ENCODE measurements at places on chromosomes 12 and 14. TPM values are rescaled to one million over a fixed set of nuclear protein-coding genes. Genes with fewer than 3 reads are reported as not detected.

DNA sequence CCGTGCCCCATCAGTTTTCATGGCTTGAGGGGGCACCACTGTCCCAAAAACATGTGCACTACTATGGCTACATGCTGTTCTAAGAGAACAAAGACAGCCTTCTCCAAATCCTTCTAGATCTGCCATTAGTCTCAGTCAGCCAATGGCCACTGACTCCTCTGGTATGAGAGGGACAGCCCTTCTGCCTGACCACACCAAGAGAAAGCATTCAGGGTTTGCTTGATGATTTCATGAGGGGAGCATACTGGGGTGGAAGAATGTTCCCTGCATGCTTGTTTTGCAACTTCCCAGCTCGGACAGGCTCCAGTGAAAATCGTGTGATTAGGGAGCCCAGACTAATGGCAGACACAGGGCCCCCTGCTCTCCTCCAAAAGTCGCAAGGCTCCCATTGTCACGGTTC is 199.6 kb upstream of the ALG10B start:
- H3K36me3 ChIP-seq: peaks cover 6% of the 10 kb centered on the region
- H3K27me3 ChIP-seq: no peaks in the 10 kb centered on the region

DNA sequence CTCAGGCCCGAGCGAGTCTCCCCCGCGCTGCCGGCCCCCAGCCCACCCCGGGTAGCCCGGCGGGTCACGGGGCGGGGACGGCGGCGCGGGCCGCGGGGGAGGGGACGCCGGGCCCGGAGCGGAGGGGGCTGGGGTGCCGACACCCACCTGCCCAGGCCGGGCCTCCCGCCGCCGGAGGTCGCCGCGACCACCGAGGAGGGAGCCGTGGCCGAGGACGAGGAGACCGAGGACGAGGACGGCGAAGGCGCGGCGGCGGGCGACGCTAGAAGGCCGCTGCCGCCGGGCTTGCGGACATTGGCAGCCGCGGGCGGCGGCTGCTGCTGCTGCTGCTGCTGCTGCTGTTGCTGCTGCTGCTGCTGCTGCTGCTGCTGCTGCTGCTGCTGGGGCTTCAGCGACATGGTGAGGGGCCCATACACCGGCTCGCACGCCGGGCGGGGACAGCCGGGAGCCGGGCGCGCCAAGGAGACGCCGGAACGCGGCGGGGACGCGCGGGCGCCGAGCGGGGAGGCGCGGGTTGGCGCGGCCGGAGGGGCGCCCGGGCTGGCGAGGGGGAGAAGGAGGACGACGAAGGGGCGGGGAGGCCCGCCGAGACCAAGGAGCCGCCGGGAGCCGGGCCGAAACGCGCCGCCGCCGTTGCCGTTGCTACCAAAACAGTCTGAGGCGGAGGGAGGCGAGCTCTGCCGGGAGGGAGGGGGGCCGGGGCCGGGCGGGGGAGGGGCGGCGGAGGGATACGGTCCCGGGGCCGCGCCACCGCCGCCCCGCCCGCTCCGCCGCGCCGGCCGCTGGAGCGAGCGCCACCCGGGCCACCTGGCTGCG is at the start of gene ATXN2:
ATXN2 (minus strand) TSS at position 679 of the 816 bp plus-strand sequence; CDS start at position 398, 281 bp downstream.
- peaks cover 4% of the 10 kb centered on the region for H3K36me3 ChIP-seq
- peak within 1 kb of the TSS; percentile 100 for H3K4me3 ChIP-seq
- H3K27me3 ChIP-seq: peaks cover 4% of the 10 kb centered on the region
- peak within 1 kb of the TSS; percentile 99 for H3K27ac ChIP-seq
- peak; percentile 75 for DNase-seq
- H3K4me1 ChIP-seq: peaks cover 25% of the 10 kb centered on the region

CLIP1 gene
- 59.1 TPM for total RNA-seq

TMEM119 gene
- total RNA-seq: 0.33 TPM

GAS2L3 gene
- 29.4 TPM for total RNA-seq

DNA sequence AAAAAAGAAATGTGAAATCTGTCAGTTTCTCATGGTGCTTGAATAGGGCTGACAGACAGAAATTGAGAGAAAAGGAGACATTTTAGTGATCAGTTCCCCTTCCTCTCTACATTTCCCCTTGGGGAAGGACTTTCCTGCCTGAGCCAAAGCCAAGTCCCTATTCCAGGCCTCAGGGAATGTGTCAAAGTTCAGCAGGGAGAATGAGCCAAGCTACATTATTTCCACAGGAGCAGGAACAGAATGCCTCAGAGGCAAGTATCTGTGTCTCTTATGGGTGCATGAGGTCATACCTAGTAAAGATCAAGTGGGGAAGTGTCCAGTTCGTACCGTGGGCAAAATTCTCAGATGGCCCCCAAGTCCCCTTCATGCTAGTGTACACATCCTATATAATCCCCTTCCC is 68.6 kb downstream of the IQSEC3 start:
- no peak overlapping the region for H3K27ac ChIP-seq
- H3K4me3 ChIP-seq: no peak overlapping the region
- H3K27me3 ChIP-seq: peaks cover 41% of the 10 kb centered on the region
- peaks cover 11% of the 10 kb centered on the region for H3K4me1 ChIP-seq

DNA sequence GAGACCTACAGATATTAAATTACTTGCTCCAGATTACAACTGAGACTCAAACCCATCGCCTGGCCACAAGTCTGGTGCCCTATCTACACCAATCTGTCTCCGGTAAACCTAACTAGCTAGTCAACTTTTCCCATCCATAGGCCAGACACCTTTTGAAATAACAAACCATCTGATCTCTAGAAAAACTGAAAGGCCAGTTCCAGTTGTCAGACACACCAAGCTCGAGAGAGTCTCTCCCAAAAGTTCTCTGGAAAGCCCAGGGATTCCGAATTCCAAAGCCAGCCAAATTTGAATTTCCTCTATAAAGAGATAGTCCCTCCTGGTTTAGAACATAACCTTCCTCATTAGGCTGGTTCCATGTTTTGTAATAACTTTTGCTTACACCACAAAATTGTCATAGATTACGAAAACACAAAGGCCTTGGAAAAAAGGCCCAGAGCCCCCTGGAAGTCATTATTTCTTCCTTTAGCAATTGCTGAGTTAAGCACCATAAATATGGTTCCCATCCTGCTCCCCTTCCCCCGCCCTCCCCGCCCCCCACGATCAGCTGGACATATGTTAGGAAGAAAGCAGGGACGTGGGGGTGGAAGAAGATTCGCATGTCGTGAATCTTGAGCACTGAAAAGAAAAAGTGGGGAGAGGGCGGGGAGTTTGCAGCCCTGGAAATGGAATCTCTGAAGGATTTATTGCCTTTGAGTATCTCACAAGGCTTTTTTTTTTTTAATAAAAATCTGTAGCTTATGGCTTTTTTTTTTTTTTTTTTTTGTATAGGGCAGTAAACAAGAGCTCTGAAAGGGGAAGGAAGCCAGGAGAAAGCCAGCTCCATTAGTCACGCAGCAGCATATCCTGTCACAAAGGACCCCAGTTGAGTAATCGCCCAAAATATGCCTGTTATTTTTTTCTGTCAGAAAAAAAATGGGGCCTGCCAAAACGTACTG is 110.4 kb downstream of the ZFP36L1 start:
- no peak for DNase-seq
- no peaks in the 10 kb centered on the region for H3K27me3 ChIP-seq
- peak overlapping the region; percentile 69 for H3K4me3 ChIP-seq
- H3K36me3 ChIP-seq: peaks cover 11% of the 10 kb centered on the region
- H3K4me1 ChIP-seq: peaks cover 76% of the 10 kb centered on the region

- no peak for DNase-seq
- no peak overlapping the region for H3K27ac ChIP-seq
- H3K36me3 ChIP-seq: no peaks in the 10 kb centered on the region
- peaks cover 37% of the 10 kb centered on the region for H3K27me3 ChIP-seq
- H3K4me3 ChIP-seq: no peak overlapping the region
These were observed 986 bp downstream of the KRT77 start for GRCh38 chr12:52702338-52702737.

- no peaks in the 10 kb centered on the region for H3K4me1 ChIP-seq
- H3K27me3 ChIP-seq: no peaks in the 10 kb centered on the region
- no peak overlapping the region for H3K27ac ChIP-seq
- H3K36me3 ChIP-seq: peaks cover 4% of the 10 kb centered on the region
These were observed 139.4 kb downstream of the SLC15A4 start for GRCh38 chr12:128684352-128684751.

CIROP gene
- total RNA-seq: 0.40 TPM

LRP1-AS gene
- not detected for total RNA-seq

GRCh38 chr12:49969027-49969426 is 3.7 kb upstream of the AQP6 start:
- DNase-seq: no peak
- H3K27me3 ChIP-seq: peaks cover 23% of the 10 kb centered on the region
- H3K36me3 ChIP-seq: no peaks in the 10 kb centered on the region
- no peaks in the 10 kb centered on the region for H3K4me1 ChIP-seq

- H3K27me3 ChIP-seq: peaks cover 4% of the 10 kb centered on the region
- no peaks in the 10 kb centered on the region for H3K4me1 ChIP-seq
- no peak overlapping the region for H3K27ac ChIP-seq
- no peak for DNase-seq
- H3K36me3 ChIP-seq: no peaks in the 10 kb centered on the region
- H3K4me3 ChIP-seq: no peak overlapping the region
These were observed 209.0 kb upstream of the FBXO33 start for GRCh38 chr14:39641224-39641623.

- H3K27me3 ChIP-seq: no peaks in the 10 kb centered on the region
- H3K27ac ChIP-seq: no peak overlapping the region
- H3K36me3 ChIP-seq: no peaks in the 10 kb centered on the region
- DNase-seq: no peak
- H3K4me1 ChIP-seq: no peaks in the 10 kb centered on the region
- no peak overlapping the region for H3K4me3 ChIP-seq
These were observed 21.4 kb upstream of the SEL1L start for GRCh38 chr14:81555051-81555450.

DNA sequence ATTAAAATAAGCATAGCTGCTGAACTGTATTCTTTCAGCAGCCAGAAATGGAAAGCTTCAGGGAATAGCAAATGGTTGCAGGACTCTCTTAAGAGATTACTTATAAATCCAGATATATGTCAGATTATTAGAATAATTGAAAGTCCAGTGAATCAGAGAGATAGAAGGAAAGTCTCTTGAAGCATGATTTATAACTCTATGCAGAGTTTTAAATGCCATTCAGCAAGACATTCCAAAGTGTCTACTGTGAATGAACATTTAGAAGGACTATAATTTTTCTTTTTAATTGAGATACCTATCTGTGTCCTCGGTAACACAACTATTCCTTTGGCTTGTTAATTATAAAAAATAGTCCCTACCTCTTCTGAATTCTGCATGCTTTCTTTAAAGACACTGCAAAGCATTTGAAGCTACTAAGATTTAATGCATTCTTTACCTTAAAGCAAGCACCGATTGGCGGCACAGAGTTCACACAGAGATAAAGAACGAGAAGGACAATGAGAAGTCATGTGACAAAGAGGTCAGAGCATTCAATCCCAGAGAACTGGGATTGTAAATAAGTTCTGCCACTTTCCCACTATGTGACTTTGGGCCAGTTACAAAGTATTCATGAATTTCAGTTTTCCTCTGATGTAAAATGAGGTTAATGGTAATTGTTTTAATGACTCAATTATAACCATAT is 371.0 kb upstream of the ATP2B1 start:
- H3K4me3 ChIP-seq: no peak overlapping the region
- H3K27ac ChIP-seq: no peak overlapping the region
- H3K27me3 ChIP-seq: no peaks in the 10 kb centered on the region
- H3K36me3 ChIP-seq: no peaks in the 10 kb centered on the region
- DNase-seq: no peak

DNA sequence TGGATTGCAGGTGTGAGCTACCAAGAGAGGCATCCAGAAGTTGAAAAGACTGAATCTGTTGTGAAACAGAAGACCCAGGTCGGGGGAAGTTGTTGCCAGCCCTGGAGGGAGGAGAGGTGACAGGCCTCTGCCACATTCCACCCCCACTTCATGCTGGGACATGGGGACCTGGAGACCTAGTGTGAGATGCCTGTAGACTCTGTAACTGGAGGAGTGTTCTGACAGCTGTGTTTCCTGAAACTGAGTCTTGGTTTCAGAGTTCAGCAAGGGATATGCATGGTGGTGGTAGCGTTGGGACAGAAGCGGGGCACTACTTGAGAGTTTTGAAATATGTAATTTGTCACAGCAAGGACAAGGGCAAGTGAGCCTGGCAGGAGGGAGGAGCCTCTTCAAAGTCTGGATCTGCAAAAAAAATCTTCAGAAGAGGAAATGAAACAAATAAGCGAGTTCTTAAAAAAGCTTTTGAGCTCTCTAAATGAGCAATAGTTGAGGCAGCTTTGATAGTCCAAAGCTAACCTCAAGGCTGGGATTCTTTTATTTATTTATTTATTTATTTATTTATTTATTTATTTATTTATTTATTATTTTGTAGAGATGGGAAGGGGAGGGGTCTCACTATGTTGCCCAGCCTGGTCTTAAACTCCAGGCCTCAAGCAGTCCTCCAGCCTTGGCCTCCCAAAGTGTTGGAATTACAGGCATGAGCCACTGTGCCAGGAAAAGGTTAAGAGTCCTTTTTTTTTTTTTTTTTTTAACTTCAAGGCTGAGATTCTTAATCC is 58.9 kb upstream of the EEA1 start:
- H3K27me3 ChIP-seq: no peaks in the 10 kb centered on the region
- peak overlapping the region; percentile 61 for H3K4me3 ChIP-seq
- no peak for DNase-seq
- H3K27ac ChIP-seq: peak overlapping the region; percentile 83
- H3K4me1 ChIP-seq: peaks cover 19% of the 10 kb centered on the region

SRRM4 gene
- total RNA-seq: 1.4 TPM

DNA sequence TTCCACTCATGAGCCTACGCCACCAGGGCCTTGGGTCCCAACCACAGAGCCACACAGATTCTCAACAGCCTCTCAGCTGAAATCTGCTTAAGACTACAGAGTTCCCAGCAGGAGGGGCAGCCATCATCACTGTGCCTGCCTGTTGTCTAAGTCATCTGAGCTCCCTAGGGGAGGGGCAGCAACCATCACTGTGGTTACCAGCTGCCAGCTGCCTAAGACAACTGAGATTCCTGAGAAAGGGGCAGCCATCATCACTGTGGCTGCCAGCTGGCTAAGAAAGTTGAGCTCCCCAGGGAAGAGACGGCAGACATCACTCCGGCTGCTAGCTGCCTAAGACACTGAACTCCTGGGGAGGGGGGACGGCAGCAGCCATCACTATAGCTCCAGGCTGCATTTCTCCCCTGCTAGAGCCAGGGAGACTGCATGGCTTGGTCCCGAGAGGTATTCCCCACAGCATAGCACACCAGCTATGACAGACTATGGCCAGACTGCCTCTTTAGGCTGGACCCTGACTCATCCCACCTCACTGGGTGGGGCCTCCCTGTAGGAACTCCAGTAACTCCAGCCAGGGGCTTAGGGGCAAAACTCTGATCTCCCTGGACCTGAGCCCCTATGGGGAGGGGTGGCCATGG is 37.2 kb upstream of the C14orf132 start:
- DNase-seq: no peak
- H3K27ac ChIP-seq: no peak overlapping the region
- no peaks in the 10 kb centered on the region for H3K36me3 ChIP-seq
- H3K4me3 ChIP-seq: no peak overlapping the region
- no peaks in the 10 kb centered on the region for H3K4me1 ChIP-seq

- no peak overlapping the region for H3K27ac ChIP-seq
- no peak overlapping the region for H3K4me3 ChIP-seq
- no peak for DNase-seq
These were observed 28.7 kb downstream of the HELB start for GRCh38 chr12:66331016-66331415.

GRCh38 chr14:22538671-22539228 is 50.3 kb downstream of the DAD1 start:
- no peak overlapping the region for H3K27ac ChIP-seq
- peaks cover 41% of the 10 kb centered on the region for H3K27me3 ChIP-seq
- no peaks in the 10 kb centered on the region for H3K36me3 ChIP-seq
- DNase-seq: no peak
- peaks cover 10% of the 10 kb centered on the region for H3K4me1 ChIP-seq
- no peak overlapping the region for H3K4me3 ChIP-seq

HSPB8 gene
- total RNA-seq: 17.0 TPM
